Ascending aorta (tissue), 2 donors: ENCODE measurements at places on chromosomes 7 and 10.

- no peak for DNase-seq
Observed at GRCh38 chr7:86645676-86646276, 2.1 kb downstream of the GRM3 start.

DNA sequence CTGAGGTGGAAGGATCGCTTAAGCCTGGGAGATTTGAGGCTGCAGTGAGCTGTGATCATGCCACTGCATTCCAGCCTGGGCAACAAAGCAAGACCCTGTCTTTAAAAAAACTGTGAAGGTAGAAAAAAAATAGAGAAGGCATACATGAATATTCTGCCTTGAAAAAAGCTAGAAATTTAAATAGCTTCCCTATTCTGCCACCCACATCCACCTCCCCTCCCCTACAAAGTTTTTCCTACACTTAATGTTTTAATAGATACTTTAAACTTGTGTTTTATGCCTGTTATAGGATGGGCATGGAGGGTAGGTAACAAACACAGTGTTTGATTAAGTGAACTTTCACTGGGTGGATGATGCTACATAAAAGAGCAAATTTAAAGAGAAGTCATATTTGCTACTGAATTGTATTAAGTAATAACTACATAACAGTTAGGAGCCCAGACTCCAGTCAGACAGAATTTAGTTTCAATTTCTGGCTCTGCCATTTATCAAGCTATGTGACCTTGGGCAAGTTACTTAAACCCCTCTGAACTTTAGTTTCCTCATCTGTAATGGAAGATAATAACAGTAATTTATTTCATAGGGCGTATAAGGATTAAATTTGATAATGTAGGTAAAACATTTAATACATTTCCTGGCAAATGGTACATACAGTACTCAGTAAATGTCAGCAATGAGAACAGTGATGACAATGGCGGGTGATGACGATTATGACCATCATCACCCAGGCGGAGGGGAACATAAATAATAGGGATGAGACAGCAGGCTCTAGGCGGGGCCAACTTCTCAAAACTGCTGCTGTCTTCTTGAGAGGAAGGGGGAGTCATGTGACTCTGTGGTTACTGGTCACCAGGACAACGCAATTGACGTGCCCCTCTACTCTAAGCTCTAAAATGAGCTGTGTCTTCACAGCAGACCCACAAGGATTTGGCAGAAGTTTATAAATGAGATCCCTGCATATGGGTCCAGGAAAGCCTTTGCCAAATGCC lies 15.8 kb downstream of the DNMBP start:
- DNase-seq: peak; percentile 59

- DNase-seq: no peak
Observed at GRCh38 chr10:68067029-68067428, 8.1 kb downstream of the HERC4 start.

GRCh38 chr7:101538596-101539459 lies 90.3 kb downstream of the MYL10 start:
- DNase-seq: no peak

DNA sequence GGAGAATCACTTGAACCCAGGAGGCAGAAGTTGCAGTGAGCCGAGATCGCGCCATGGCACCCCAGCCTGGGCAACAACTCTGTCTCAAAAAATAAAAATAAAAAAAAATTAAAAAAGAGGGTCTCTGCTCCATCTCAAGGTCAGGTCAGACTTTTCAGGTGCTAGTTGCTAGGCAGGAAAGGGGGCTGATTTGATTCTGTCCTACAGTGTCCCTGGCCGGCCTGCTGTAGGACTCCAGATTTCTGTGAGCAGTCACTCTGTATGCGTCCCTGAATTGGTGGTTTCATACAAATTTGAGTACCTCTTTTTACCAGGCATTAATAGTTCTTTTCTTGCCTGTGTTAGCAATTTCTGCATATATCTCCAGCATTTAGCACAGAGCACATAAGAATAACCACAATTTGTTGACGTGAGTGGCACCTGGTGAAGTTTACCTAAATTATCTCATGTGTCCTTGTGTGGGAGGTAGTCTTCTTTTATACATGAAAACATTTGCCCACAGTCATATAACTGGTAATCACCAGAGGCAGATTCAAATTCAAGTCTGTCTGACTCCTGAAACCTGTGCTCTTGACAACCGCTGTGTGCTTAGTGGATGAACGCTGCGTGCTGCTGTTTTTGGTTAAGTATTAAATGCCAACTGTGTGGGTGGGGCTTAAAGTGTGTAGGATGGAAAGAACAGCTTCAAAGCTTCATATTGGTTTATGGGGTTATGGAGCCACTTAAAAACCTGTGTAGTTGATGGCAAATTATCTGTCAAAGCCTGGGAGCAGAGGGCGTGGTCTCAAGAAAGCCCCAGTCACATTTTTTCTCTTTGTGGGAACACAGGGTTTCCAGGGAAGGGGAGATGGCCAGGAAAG lies 3.2 kb upstream of the ZNF775 start:
- DNase-seq: no peak

- no peak for DNase-seq
Observed at GRCh38 chr10:95742485-95742884, 13.5 kb upstream of the ENTPD1 start.

DNA sequence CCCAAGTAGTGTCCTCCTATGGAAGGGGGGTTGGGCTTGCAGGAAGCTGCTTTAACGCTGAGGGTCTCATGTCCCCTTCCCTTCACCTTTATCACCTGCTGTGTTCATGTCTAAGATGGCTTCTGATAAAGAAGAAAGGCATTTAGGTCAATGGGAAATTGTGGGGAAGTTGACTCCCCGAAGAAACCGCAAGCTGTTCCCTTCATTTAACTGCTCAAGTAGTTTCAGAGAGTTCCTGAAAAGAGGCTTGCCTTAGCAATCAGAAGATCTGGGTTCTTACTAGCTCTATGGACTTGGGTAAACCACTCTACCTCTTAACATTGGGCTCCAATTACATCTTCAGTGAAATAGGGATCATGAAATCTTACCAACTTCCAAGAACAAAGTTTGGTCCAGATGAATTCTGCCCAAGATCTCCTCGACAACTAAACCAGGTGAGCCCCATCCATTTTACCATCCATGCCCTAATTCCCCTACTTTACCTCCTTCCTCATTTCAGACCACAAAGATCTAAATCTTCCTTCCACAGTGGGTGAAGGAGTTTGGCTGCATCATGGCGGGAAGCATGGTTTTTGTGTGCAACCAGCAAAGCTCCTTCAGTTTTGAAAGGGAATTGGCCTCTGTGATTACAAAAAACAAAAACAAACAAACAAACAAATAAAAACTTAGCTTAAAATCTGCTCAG lies 30.4 kb upstream of the UCN3 start:
- DNase-seq: no peak

DNA sequence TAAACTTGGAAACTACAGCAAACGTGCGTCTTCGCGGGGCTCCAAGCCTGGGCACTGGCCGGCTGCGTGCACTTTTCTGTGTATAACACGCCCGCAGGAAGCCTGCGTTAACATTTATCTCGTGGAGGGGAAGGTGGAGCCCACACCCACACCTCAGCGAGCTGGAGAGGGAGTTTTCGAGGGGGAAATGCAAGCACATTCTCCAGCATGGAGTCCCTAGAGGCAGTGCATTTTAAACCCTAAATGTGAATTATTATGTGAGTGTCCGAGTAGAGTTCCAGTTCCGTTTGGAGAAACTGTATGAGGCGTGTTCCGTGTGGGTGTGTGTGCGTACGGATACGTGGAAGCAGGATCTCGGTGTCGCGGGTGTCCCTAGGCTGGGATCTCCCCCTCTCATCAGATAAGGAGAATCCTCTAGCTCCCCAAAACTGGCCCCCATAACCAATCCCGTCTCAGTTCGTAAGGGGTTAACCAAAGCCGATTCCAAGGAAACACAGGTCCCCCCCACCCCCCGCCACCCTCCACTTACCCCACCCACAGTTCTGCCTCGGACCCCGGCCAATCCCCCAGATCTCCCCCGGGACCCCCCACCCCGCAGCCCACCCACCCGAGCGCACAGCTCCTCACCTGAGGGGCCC lies 403 bp downstream of the CDK6 start:
- peak; percentile 64 for DNase-seq

- DNase-seq: no peak
Observed at GRCh38 chr7:1897076-1897860, 227.2 kb downstream of the ELFN1 start.
